HS-5 (cell line): ENCODE measurements at places on chromosomes 7 and 10.

DNA sequence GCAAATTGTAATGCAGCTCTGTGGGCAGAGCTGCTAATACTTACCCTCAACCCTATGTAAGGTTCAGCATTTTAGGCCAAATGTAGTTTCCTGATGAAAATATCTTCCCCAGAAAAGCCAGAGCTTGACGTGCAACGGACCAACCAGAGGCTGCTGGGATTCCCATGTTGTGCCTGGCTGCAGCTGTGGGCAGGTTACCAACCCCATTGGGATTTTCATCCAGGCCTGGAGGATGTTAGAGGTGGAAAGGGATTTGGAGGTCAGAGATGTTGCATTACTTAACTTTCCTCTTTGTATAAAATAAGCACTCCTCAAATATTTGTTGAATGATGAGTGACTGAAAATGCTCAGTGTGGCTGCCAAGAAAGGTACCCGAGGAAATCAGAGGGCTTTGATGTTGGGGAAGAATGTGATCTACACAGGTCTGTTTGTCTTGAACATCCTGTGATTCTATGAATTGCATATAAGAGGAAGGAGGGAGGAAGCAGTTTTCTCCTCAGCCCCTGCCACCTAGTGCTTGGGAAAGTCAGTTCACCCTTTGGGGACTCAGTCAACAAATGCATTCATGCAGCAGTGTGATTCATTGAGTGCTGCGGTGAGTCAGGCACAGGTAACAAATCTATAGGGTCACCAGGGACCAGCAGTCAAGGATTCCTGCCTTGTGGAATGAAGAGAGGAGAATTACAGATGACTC lies 487.2 kb downstream of the RPS24 start:
- DNase-seq: no peak

DNA sequence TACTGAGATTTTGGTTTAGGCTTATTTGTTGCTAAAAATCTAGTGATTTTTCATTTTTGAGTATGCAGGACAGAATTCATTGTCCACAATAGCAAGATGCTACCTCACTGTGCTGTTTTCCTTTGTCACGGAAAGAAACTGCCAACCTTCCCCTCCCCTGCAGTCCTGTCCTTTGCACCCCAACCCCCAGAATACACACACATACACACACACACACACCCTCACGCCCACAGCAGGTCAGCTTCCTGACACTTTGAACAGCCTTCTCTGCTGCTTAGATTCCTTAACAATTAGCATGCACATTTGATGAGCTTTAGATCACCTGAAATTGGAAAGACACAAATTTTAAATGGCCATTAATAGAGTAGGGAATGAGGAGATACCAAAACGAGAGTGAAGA lies 32.1 kb downstream of the ARMC3 start:
- DNase-seq: no peak

- no peak for DNase-seq
Observed at GRCh38 chr10:110430340-110431273, 67.1 kb upstream of the DUSP5 start.

- DNase-seq: no peak
Observed at GRCh38 chr7:4683043-4683883, 1.2 kb downstream of the FOXK1 start.
